ENCODE measurements at places on chromosomes 1 and 21. TPM values are rescaled to one million over a fixed set of nuclear protein-coding genes. Genes with fewer than 3 reads are reported as not detected.
A peak's percentile ranks its signal among the peaks of the same experiment; 100 is the strongest.

The CSF3R gene
- 21.9 TPM for total RNA-seq

The SMIM1 gene
- not detected for total RNA-seq

The SEMA4A gene
- total RNA-seq: 5.0 TPM

The CD58 gene
- total RNA-seq: 11.3 TPM

The TFF1 gene
- 62.4 TPM for total RNA-seq

The GUCA2B gene
- total RNA-seq: not detected

The POLR3C gene
- 34.4 TPM for total RNA-seq

The CALML6 gene
- total RNA-seq: not detected

The HRNR gene
- total RNA-seq: not detected

The LHX8 gene
- not detected for total RNA-seq

- H3K27ac ChIP-seq: peak overlapping the region; percentile 4
- H3K4me3 ChIP-seq: no peak overlapping the region
- no peaks in the 10 kb centered on the region for H3K36me3 ChIP-seq
- H3K27me3 ChIP-seq: no peaks in the 10 kb centered on the region
These were observed 38.7 kb downstream of the RGS5 start for GRCh38 chr1:163163881-163164582.

- no peaks in the 10 kb centered on the region for H3K36me3 ChIP-seq
- no peaks in the 10 kb centered on the region for H3K27me3 ChIP-seq
- DNase-seq: no peak
- no peak overlapping the region for H3K27ac ChIP-seq
These were observed 142.8 kb upstream of the RAB4A start for GRCh38 chr1:229128066-229128608.

DNA sequence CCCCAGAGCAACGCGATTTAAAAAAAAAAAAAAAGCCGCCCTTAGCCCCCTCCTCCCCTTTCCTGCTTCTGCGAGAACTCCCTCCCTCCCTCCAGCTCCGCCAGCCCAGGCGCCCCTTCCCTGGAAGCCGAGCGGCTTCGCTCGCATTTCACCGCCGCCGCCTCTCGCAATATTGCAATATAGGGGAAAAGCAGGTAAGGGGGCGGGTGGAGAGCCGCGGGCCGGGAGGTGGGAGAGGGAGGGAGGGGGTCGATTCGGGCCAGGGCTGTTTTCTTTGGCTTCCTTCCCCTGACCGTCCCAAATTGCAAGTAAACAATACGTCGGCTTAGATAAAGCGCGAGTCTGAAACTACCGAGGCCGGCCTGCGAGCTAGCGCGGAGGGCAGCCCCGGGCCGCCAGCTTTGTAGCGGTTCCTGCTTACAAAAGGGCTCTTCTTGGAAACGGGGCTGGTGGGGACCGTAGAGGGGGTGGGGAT lies 408 bp downstream of the LMO4 start:
- peak overlapping the region; percentile 99 for H3K27ac ChIP-seq
- peaks cover 23% of the 10 kb centered on the region for H3K4me1 ChIP-seq
- peak; percentile 56 for DNase-seq
- no peaks in the 10 kb centered on the region for H3K27me3 ChIP-seq
- H3K36me3 ChIP-seq: no peaks in the 10 kb centered on the region
- H3K4me3 ChIP-seq: peak overlapping the region; percentile 88

DNA sequence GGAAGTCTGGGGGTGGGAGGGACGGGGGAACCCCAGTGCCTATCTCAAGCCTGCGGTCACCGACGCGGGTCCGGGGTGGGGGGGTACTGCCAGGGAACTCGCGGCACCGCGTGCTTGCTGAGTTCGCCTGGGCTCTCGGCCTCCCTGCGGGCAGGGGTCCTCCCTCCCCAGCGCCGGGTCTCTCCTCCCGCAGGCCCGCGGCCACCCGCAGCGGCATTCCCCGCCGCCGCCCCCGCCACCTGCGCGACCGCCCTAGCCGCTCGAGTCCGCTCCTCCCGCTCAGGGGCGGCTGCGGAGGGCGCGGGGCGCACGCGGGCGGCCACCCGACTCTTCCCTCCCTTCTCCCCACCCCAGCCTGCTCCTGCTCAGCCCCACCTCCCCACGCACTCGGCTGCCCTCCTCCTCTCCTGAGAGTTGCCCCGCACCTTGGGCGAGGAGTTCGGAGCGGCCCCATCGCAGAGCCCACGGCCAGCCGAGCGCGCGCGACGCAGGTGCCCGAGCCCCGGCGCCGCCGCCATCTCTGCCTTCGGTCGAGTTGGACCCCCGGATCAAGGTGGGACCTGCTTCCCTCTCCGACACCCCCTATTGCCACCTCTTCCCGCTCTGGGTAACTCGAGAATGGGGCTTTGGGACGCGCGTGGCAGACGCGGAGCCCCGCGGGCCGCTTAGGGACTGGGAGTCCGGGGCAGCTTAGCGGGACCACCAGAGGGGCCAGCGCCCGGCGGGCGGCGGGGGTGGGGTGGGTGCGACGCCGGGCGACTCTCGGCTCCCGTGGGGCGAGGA lies 105.0 kb downstream of the LEPR start:
- peak overlapping the region; percentile 64 for H3K4me3 ChIP-seq
- peaks cover 17% of the 10 kb centered on the region for H3K27me3 ChIP-seq
- no peaks in the 10 kb centered on the region for H3K36me3 ChIP-seq
- peak; percentile 30 for DNase-seq
- peaks cover 11% of the 10 kb centered on the region for H3K4me1 ChIP-seq

- no peaks in the 10 kb centered on the region for H3K36me3 ChIP-seq
- peak; percentile 64 for DNase-seq
- peak overlapping the region; percentile 98 for H3K27ac ChIP-seq
- peaks cover 99% of the 10 kb centered on the region for H3K4me1 ChIP-seq
- H3K27me3 ChIP-seq: no peaks in the 10 kb centered on the region
These were observed 116.5 kb upstream of the IRF2BP2 start for GRCh38 chr1:234726359-234726943.

- peaks cover 94% of the 10 kb centered on the region for H3K4me1 ChIP-seq
- no peak overlapping the region for H3K4me3 ChIP-seq
- no peak for DNase-seq
- peaks cover 39% of the 10 kb centered on the region for H3K36me3 ChIP-seq
- no peaks in the 10 kb centered on the region for H3K27me3 ChIP-seq
- H3K27ac ChIP-seq: peak overlapping the region; percentile 69
These were observed 13.6 kb downstream of the ATP1B1 start for GRCh38 chr1:169120066-169120465.

GRCh38 chr1:3773572-3774275 lies 1.2 kb downstream of the SMIM1 start:
- peaks cover 56% of the 10 kb centered on the region for H3K4me1 ChIP-seq
- peak overlapping the region; percentile 79 for H3K27ac ChIP-seq
- DNase-seq: no peak

GRCh38 chr1:119712342-119713038 lies 756 bp downstream of the PHGDH start:
- H3K27me3 ChIP-seq: no peaks in the 10 kb centered on the region
- peaks cover 30% of the 10 kb centered on the region for H3K4me1 ChIP-seq
- peak overlapping the region; percentile 76 for H3K4me3 ChIP-seq
- DNase-seq: peak; percentile 95
- H3K36me3 ChIP-seq: no peaks in the 10 kb centered on the region

DNA sequence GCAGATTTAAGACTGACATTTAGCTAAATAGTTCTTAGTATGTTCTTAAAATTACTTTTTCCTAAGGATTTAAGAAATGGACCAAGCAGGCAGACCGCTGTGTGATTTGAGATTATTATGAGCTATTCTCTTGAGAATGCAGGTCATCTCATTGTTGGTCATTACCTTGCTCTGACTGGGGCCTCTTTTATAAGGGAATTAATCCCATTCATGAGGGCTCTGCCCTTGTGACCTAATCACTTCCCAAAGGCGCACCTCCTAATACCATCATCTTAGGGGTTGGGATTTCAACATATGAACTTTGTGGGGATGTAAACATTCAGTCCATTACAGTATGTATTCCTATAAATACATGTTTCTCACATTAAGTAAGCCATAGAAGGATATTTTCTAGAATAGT lies 24.2 kb downstream of the OSBPL9 start:
- H3K4me3 ChIP-seq: no peak overlapping the region
- H3K27me3 ChIP-seq: no peaks in the 10 kb centered on the region

- no peak overlapping the region for H3K27ac ChIP-seq
- H3K27me3 ChIP-seq: no peaks in the 10 kb centered on the region
These were observed 39.6 kb upstream of the KANK4 start for GRCh38 chr1:62358665-62359373.

GRCh38 chr21:39850333-39850732 lies 16.9 kb upstream of the PCP4 start:
- H3K4me3 ChIP-seq: no peak overlapping the region
- no peaks in the 10 kb centered on the region for H3K36me3 ChIP-seq
- H3K4me1 ChIP-seq: no peaks in the 10 kb centered on the region
- DNase-seq: no peak

DNA sequence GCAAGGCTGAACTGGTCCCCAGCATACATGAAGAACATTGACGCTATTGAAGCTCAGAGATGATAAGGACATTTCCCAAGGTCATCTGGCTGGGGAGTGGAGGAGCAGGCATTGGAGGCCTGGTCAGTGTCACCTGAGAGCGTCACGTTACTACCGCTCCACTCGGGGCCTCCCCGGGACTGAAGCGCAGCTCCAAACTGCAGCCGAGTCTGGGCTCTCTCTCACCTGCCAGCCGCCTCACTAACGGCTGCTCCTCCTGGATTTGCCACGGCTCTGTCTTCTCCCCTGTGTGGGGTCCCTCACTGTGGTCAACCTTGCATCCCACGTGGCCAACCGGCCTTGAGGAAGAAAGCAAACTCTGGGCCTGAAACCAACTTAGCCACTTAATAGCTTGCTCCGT lies 111.3 kb downstream of the ADSS2 start:
- no peaks in the 10 kb centered on the region for H3K27me3 ChIP-seq
- H3K4me3 ChIP-seq: no peak overlapping the region
- H3K27ac ChIP-seq: no peak overlapping the region
- H3K4me1 ChIP-seq: peaks cover 5% of the 10 kb centered on the region
- DNase-seq: no peak
- no peaks in the 10 kb centered on the region for H3K36me3 ChIP-seq

DNA sequence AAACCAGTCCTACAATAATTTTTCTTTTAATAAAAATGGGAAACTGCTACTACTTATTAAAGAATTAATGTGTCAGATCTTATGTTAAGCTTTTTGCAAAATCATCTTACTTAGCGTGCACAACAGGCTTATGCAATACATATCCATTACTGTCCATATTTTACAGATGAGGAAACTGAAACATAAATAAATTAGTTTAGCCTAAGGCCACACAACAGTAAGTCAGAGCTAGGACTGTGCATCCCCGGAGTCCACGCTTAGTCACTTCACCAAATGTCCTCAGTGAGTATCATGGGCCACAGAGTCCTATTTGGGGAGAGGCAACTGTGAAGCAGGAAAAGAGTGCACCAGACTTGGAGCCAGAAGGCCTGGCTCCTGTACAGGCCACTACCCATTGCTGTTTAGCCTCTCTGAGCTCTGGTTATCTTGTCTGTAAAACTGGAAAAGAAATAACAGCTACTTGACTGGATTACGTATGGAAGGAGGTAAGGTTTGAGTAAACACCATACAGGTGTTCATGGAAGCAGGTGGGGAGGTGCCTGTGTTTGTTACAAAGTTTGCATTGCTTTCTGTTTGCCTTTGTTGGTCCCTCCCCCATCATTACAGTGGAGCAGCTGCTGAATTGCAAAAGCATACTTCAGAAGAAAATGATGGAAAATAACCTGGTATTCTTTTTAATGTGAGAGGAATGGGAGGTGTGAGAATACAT lies 192.8 kb downstream of the FCRL5 start:
- no peak overlapping the region for H3K27ac ChIP-seq
- no peak overlapping the region for H3K4me3 ChIP-seq
- no peaks in the 10 kb centered on the region for H3K36me3 ChIP-seq
- H3K27me3 ChIP-seq: no peaks in the 10 kb centered on the region
- peaks cover 7% of the 10 kb centered on the region for H3K4me1 ChIP-seq

DNA sequence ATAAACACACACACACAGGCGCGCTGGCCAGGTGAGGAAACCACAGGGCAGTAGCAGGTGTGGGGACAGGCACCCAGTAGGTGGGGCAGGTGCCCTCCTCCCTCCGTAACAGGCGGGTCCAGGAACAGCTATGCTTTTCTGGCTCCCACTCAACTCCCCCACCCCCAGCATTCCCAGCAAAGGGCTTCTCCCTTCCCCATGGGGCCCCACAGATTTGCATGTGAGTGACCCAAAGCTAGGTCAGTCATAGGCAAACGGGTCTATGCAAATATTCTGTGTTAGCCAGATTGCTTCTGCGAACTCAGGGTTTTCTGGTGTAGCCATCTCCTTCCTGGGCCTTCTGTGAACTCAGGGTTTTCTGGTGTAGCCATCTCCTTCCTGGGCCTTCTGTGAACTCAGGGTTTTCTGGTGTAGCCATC lies 114.2 kb downstream of the SIK1 start:
- H3K4me3 ChIP-seq: no peak overlapping the region
- H3K27ac ChIP-seq: peak overlapping the region; percentile 73
- peaks cover 18% of the 10 kb centered on the region for H3K4me1 ChIP-seq
- H3K36me3 ChIP-seq: no peaks in the 10 kb centered on the region

GRCh38 chr1:27527223-27527889 lies 37.4 kb upstream of the WASF2 start:
- no peaks in the 10 kb centered on the region for H3K36me3 ChIP-seq
- peak overlapping the region; percentile 54 for H3K4me3 ChIP-seq
- peak overlapping the region; percentile 83 for H3K27ac ChIP-seq
- H3K4me1 ChIP-seq: peaks cover 79% of the 10 kb centered on the region
- no peaks in the 10 kb centered on the region for H3K27me3 ChIP-seq
- DNase-seq: no peak

- H3K27ac ChIP-seq: no peak overlapping the region
- no peak for DNase-seq
- H3K4me3 ChIP-seq: no peak overlapping the region
- no peaks in the 10 kb centered on the region for H3K36me3 ChIP-seq
These were observed 211.1 kb downstream of the LRRC40 start for GRCh38 chr1:69994241-69994640.

- H3K27me3 ChIP-seq: no peaks in the 10 kb centered on the region
- H3K27ac ChIP-seq: no peak overlapping the region
- DNase-seq: no peak
- H3K4me1 ChIP-seq: peaks cover 72% of the 10 kb centered on the region
- H3K36me3 ChIP-seq: no peaks in the 10 kb centered on the region
- no peak overlapping the region for H3K4me3 ChIP-seq
These were observed 20.5 kb downstream of the KIAA0319L start for GRCh38 chr1:35536556-35537162.

DNA sequence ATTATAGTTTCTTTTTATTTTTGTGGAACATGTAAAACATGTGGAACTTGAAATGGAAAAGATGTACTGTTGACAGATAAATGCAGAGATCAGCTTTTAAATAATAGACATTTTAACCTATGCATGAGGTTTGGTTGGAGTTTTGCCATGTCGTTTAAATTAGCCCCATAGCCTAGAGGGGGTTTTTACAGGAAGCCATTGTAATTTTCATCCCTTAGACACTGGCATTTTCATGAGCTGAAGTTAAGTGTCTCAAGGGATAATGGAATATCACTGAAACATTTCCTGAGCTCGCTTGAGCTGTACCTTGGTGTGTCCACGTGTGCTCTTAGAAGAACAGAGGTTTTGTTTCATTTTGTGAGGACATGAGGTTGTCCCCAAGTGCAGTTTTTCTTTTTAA lies 54.2 kb downstream of the HMCN1 start:
- DNase-seq: no peak
- no peaks in the 10 kb centered on the region for H3K27me3 ChIP-seq
- no peak overlapping the region for H3K27ac ChIP-seq
- H3K36me3 ChIP-seq: no peaks in the 10 kb centered on the region

All from stomach (tissue), 19 donors.